ENCODE measurements at places on chromosomes 1 and 21. TPM values are rescaled to one million over a fixed set of nuclear protein-coding genes. Genes with fewer than 3 reads are reported as not detected.

ZNF593OS gene
- not detected for total RNA-seq

GJA5 gene
- total RNA-seq, result not detected

LSM10 gene
- total RNA-seq, result 34.8 TPM

GGPS1 gene
- 19.4 TPM for total RNA-seq

PCBP3 gene
- 1.1 TPM for total RNA-seq

CYP4B1 gene
- not detected for total RNA-seq

CSRP1 gene
- total RNA-seq, result 374 TPM

TNFRSF9 gene
- 3.7 TPM for total RNA-seq

PEX10 gene
- total RNA-seq, result 22.3 TPM
